ENCODE measurements at places on chromosomes 7 and 10.

DNA sequence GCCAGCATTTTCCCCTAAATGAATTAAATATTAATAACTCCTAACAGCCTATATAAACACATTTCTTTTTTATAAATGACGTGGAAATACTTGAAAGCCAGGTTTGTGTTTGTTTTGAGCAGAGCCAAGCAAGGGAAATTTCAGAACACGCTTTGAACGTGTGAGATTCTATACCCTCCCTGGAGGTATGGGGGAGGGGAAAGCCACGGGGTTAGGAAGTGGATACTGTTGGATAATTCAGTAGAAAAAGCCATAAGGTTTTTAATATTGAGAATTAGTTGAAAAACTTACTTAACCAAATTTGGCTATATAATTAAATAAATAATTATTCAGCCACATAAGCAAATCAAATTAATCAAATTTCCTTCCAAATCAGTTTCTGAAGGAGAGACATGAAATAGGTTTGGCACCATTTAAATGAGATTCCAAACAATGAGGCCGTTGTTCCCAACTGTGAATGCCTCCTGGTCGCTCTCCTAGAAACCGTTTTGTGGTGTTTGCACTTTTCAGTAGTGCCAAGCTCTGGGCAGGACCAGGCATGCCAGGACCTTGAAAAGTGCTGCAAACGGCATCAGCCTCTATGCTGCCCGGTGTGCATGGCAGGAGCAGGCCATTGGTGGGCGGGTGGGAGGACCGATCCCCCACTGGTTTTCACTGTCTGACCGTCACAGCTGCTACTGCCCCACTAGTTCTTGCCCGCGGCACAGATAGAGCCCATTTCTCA lies 88.1 kb downstream of the SEPTIN14 start:
- no peaks in the 10 kb centered on the region for H3K4me1 ChIP-seq
- no peaks in the 10 kb centered on the region for H3K27me3 ChIP-seq
- H3K27ac ChIP-seq: no peak overlapping the region
- no peak overlapping the region for H3K4me3 ChIP-seq
- H3K36me3 ChIP-seq: no peaks in the 10 kb centered on the region

DNA sequence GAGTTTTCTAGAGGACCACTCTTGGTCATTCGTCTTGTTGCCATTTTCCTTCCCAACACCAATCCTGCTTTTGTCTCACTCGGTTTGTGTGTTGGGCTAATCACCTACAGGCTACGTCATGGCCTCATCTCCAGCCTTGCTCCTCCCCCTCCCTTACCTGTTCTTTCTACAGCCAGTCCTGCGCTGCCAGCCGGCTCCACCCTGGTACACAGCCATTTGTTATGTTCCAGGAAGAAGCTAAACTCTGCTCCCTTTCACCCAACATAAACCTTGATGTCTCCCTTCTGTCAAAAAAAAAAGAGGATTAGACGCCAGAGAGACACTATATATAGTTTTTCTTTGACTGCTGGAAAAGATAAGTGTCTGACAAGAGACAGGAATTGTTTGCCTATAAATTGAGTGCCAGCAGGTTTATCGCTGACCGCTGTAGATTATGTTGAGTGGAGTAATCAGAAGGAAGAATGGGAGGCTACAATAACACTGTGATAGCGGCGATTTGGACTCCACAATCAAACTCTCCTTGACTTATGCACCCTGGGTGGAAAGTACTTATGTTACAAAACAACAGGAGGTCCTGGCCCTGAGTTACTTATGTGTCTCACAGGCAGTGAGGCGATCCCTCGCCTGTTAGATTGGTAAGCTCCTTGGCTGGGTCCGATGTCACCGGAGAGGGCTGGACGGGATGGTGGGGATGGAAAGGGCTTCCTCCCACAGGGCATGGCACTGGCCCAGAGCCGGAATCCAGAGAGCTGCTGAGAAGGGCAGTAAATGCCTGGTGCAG lies 171.3 kb upstream of the BMPER start:
- no peaks in the 10 kb centered on the region for H3K27me3 ChIP-seq
- H3K27ac ChIP-seq: no peak overlapping the region
- no peak overlapping the region for H3K4me3 ChIP-seq
- no peaks in the 10 kb centered on the region for H3K4me1 ChIP-seq

DNA sequence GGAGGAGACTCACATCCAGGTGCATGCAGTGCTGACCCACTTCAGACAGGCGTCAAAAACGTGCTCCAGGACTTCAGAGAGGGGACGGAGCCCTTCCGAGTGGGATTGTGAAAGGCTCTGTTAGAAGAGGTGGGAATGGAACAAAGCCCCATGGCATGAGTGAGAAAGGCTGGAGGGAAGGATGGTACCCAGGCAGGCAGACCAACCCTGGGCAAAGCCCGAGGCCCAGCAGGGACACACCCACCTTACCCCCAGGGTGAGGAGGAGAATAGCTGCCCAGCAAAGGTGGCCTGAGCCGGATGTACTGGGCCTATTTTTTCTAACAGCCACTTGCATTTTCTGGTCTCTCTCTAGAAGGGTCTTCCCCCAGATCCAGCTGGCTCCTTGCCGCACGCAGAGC lies 14.8 kb downstream of the CHAT start:
- no peaks in the 10 kb centered on the region for H3K36me3 ChIP-seq
- no peaks in the 10 kb centered on the region for H3K4me1 ChIP-seq
- no peak for DNase-seq
- no peak overlapping the region for H3K4me3 ChIP-seq
- H3K27ac ChIP-seq: no peak overlapping the region

DNA sequence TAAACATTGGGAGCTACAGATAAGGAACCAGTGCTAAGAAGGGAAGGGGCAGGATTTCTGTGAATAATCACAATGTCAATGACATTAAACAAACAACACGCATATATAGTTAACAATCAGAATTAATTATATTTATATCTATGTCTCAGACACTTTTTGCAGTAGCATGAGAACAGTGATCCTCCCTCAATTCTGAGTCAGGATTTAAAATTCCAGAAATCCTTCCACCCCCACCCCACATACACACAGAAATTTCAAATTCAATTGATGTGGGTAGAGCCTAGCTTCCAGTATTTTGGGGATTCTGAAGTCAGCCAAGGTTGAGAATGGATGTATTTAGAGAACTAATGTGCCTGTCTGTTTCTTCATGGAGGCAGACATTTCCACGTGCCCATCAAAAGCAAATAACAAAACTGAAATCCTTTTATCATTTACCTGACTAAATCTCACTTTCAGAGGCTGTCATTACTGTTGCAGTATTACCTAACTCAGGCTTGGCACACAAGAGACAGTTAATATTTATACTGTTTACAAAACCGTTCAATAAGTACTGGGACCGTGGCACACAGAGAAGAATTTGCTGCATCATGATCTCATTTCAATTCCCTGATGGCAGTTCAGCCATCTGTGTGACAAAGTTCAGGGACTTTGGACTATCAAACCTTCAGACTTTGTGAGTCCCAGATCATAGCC lies 116.6 kb upstream of the PALS2 start:
- no peak overlapping the region for H3K27ac ChIP-seq
- no peaks in the 10 kb centered on the region for H3K36me3 ChIP-seq
- no peak for DNase-seq
- peaks cover 14% of the 10 kb centered on the region for H3K27me3 ChIP-seq
- no peak overlapping the region for H3K4me3 ChIP-seq
- H3K4me1 ChIP-seq: no peaks in the 10 kb centered on the region

- H3K4me1 ChIP-seq: no peaks in the 10 kb centered on the region
- H3K27ac ChIP-seq: no peak overlapping the region
- H3K36me3 ChIP-seq: no peaks in the 10 kb centered on the region
- H3K27me3 ChIP-seq: no peaks in the 10 kb centered on the region
- H3K4me3 ChIP-seq: no peak overlapping the region
Observed at GRCh38 chr7:17623546-17624185, 316.6 kb downstream of the SNX13 start.

DNA sequence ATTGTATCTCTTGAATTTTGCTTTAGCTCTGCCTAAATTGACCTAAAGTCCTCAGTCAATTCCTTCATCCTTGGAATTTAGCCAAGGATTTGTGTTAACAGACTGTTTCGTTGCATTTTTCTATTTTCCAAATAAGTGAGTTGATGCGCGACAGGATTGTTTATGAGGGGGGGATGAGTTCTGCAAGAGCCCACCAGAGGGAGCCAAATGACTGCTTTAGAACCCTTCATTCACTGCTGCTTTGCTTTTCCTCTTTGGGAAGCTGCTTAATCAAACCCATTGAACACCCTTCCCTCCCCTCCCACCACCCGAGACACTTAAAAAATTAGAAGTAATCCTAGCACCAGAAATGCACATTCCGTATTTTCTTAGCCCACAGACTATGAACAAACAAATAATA lies 33.7 kb upstream of the PTF1A start:
- H3K36me3 ChIP-seq: no peaks in the 10 kb centered on the region
- H3K4me1 ChIP-seq: no peaks in the 10 kb centered on the region
- peaks cover 12% of the 10 kb centered on the region for H3K27me3 ChIP-seq
- DNase-seq: peak; percentile 54
- no peak overlapping the region for H3K4me3 ChIP-seq

DNA sequence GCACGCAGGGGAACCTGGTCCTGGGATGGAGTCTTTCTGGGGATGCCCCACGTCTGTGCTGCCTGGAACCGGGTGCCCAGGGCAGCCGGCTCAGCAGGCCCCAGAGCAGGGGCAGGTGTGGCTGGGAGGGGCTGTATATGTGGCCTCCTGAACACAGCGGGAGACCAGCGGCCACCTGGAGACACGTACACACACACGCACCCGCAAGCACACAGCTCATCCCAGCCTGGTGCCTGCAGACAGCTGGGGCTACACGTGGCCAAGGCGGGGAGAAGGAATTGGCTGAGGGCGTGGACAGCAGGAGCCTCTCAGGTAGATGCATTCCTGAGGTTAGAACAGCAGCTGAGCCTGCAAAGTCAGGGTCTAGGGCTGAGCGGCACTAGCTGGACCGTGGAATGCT lies 14.0 kb downstream of the ADAM8 start:
- peaks cover 14% of the 10 kb centered on the region for H3K27me3 ChIP-seq
- H3K27ac ChIP-seq: no peak overlapping the region
- no peak overlapping the region for H3K4me3 ChIP-seq
- no peak for DNase-seq
- peaks cover 24% of the 10 kb centered on the region for H3K36me3 ChIP-seq
- peaks cover 76% of the 10 kb centered on the region for H3K4me1 ChIP-seq

GRCh38 chr7:38323156-38323555 lies 49.7 kb upstream of the TARP start:
- H3K4me1 ChIP-seq: peaks cover 45% of the 10 kb centered on the region
- no peaks in the 10 kb centered on the region for H3K27me3 ChIP-seq
- no peaks in the 10 kb centered on the region for H3K36me3 ChIP-seq
- DNase-seq: no peak
- H3K4me3 ChIP-seq: no peak overlapping the region
